ENCODE measurements at places on chromosomes 5 and 9.
A peak's percentile ranks its signal among the peaks of the same experiment; 100 is the strongest.

GRCh38 chr5:111976705-111977435, 219.9 kb upstream of the NREP start:
- DNase-seq, result no peak

GRCh38 chr9:105554042-105554441, 3.9 kb upstream of the FKTN start:
- DNase-seq, result no peak

- peak; percentile 85 for DNase-seq
Measured at GRCh38 chr5:78677777-78678668, 29.5 kb upstream of the LHFPL2 start.

- DNase-seq, result no peak
Measured at GRCh38 chr9:109880276-109881169, 100.5 kb downstream of the PALM2AKAP2 start.

- DNase-seq, result no peak
Measured at GRCh38 chr9:5825895-5826622, 6.9 kb downstream of the ERMP1 start.

- DNase-seq, result no peak
Measured at GRCh38 chr9:130663977-130664250, 480 bp upstream of the PRDM12 start.

GRCh38 chr9:110536822-110537221, 42.7 kb downstream of the SVEP1 start:
- no peak for DNase-seq

GRCh38 chr5:43338862-43339261, 25.6 kb upstream of the HMGCS1 start:
- DNase-seq, result no peak

- peak; percentile 97 for DNase-seq
Measured at GRCh38 chr5:172775326-172776234, 4.6 kb upstream of the DUSP1 start.

DNA sequence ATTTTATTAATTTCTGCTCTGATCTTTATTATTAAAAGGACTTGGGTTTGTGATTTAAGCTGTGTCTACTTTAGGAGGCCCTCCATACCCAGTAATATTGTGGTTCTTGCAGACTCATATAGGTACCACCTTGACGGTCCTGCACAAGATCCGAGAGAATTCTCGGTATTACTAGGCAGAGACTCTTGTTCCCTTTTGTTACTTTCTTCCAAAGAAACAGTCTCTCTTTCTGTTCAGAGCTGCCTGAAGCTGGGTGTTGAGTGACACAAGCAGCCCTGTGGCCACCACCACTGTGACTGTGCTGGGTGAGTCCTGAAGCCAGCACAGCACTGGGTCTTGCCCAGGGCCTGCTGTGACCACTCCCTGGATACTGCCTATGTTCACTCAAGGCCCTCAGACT, 666.6 kb downstream of the SEMA5A start:
- no peak for DNase-seq

- no peak for DNase-seq
Measured at GRCh38 chr9:9750719-9751118, 862.1 kb downstream of the PTPRD start.

DNA sequence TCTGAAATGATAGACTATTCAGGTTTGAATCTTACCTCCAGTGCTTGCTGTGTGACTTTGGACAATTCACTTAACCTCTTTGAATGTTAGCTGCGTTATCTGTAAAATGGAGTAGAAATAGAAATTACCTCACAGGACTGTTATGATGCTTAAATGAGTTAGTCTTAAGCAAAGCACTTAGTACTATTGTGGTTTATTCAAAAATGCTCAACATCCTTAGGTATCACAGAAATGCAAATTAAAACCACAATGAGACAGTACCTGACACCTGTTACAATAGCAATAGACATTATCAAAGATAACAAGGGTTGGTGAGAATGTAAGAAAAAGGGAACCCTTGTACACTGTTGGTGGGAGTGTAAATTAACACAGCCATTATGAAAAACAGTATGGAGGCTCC, 77.6 kb upstream of the FREM1 start:
- no peak for DNase-seq

- DNase-seq, result peak; percentile 45
Measured at GRCh38 chr5:621341-621761, 9.2 kb downstream of the CEP72 start.

GRCh38 chr5:72326306-72326649, 6.1 kb downstream of the PTCD2 start:
- DNase-seq, result no peak

GRCh38 chr9:32764139-32764538, 19.2 kb upstream of the TMEM215 start:
- no peak for DNase-seq

- peak; percentile 37 for DNase-seq
Measured at GRCh38 chr9:117725426-117725887, 21.3 kb downstream of the TLR4 start.

GRCh38 chr5:171578049-171578828, 158.8 kb downstream of the FGF18 start:
- DNase-seq, result peak; percentile 73

- DNase-seq, result no peak
Measured at GRCh38 chr5:97422678-97423077, 239.6 kb upstream of the RIOK2 start.

DNA sequence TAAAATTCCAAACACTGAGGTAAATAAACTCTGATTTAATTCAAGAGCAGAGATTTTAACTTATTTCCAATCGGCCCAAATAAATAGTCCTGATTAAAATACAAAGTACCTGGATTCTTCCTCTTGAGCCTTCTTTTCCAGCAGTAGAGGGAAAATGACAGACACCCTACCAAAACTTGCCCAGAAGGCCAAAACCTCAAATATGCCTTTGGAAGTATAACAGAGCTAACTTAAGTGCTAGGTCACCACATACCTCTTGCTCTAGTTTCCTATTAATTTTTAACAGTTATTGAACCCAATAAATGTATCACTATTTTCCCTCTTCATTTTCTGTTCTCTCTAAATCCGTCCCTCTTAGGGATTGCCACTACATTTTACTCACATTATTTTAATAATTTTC, 1.4 kb downstream of the BAAT start:
- no peak for DNase-seq

- DNase-seq, result no peak
Measured at GRCh38 chr9:26745111-26745510, 147.5 kb downstream of the CAAP1 start.

GRCh38 chr5:77322406-77322805, 111.9 kb downstream of the PDE8B start:
- DNase-seq, result no peak

DNA sequence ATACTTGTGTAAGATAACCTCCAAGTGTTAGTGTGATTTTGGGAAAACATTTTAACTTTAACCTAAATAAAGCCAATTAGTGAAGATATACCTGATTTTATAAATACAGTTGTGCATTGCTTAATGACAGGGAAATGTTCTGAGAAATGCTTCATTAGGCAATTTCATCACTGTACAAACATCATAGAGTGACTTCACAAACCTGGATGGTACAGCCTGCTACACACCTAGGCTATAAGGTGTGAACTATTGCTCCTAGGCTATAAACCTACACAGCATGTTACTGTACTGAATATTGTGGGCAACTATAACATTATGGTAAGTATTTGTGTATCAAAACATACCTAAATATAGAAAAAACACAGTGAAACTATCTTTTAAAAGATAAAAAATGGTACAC, 166.8 kb upstream of the TARS1 start:
- DNase-seq, result no peak

GRCh38 chr5:22542340-22542739, 310.8 kb downstream of the CDH12 start:
- DNase-seq, result no peak

DNA sequence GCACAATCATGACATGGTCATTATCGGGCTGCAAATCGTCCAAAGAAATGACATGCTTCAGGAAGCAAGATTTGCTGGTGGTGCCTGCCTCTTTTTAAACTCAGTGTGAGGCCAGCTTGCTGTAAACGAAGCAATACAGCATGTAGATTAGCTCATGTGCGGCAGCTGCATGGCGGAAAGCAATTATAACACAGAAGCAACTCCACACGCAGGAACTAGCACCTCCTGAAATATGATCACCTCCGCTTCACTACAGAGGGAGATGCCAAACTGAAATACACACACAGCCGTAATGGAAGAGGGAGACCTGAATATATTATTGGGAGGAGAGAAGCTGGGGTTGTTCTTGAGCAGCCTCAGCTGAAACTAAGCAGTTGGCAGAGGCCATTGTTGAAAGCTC, 312.5 kb downstream of the PSAT1 start:
- no peak for DNase-seq

DNA sequence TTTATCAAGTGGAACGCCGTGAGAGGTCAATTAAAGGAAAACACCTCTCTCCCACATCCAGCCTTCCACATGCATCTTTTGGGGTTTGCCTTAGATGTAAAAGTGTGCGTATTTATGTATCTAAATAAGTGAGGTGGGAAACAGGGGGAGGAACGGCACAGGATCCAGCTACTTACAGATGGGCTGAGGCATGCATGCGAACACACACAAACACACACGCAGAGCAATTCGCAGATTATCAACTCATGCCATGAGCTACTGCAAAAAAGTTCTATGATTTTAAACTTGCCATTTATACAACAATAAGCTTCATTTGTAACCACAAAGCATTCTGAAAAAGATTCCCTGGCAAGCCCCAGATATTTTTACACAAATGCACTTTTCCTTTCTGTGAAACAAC, 242.1 kb downstream of the BNC2 start:
- no peak for DNase-seq

GRCh38 chr9:4955836-4956235, 29.2 kb upstream of the JAK2 start:
- DNase-seq, result no peak

DNA sequence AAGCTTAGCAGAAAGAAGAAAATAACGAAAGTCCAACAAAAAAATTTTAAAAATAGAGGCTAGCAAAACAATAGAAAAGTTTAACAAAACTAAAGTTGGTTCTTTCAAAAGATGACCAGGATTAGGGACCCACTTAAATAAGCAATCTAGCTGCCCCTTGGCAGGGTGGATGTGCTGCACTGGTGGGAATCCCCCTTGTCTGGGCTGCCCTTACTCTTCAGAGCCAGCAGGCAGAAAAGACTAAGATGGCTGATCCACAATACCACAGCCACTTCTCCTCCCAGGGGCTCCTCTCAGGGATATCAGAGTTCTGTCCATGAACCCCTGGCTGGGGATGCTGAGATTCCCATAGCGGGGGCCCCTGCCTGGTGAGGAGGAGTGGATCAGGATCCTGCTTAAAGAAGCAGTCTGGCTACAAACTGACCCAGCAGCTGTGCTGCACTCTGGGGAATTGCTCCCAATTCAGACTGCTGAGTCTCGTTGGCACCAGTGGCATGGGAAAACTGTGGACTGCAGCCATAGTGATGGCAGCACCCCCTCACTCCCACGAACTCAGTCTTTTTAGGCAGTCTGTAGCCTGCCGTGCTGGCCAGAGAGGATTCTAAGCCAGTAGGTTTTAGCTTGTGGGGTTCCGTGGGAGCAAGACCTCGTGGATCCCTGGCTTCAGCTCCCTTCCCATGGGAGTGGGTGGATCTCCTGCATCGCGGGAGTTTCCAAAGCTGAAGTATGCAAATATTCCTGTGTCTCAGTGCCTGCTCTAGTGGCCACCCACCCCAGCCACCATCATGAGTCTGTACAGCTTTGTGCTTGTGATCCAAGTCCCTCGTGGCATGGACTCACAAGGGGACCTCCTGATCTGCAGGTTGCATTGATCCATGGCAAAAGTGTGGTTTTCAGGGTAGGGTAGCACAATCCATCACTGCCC, 2.9 kb upstream of the INSL6 start:
- no peak for DNase-seq

DNA sequence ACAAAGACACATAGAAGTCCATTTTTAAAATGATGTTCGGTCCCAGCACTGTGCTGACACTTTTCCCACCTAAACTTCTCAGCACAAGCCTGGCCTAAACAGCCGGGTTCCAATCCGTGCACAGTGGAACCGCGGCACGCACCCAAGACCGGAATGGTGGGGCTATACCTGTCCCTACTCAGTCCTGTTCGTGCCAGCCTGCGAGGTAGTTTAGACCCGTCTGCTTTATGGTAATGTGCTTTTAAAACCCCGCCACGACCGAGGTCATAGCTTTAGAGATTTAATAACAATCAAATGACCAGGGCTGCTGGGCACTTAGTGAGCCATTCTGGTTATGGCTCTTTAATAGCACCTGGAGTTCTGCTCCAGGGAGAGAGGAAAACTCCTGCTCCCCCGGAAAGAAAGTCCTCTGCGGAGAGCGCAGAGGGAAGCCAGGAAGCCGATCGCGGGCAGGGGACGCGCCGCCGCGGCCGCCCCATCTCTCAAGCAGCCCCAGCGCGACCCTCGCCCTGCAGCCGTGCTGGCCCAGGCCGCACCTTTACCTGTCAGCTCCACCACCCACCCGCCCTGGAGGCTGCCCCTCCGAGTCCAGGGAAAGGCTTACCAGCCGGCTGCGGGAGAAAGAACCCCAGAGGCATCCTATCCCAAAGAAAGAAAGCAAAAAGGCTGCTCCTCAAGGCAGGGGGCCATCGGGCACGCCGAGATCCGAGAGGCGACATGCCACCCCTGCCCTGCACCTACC, 511 bp downstream of the ARL15 start:
- DNase-seq, result peak; percentile 70

DNA sequence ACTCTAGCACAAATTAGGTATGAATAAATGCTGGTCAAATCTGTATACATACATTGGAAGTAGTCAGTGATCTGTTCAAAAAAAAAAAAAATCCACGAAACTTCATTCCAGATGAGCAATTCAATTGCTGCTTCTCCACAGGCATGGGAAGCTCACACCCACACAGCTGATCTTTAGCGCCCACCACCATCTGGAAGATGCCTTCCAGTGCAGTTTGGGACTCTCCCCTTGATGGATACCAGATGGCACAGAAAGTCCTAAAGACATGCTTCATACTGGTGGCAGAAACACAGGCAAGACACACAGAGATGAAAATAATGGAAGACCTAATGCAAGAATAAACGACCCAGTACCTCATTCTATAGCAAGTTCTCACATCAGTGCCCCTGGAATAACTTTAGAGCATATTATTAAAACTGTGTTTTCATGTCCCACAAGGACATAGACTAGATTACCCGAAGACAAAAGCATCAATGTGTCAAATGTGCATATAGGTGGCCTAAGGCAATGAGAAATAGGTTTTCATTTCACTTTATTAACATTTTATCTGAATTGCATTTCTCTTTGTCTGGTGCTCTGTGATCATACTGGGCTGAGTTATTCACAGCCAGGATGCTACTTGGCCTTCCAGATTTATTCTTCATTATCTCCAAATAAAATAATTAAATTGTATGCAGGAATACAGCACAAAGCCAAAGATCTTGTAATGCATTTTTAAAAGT, 135.4 kb upstream of the TAS2R1 start:
- DNase-seq, result no peak

DNA sequence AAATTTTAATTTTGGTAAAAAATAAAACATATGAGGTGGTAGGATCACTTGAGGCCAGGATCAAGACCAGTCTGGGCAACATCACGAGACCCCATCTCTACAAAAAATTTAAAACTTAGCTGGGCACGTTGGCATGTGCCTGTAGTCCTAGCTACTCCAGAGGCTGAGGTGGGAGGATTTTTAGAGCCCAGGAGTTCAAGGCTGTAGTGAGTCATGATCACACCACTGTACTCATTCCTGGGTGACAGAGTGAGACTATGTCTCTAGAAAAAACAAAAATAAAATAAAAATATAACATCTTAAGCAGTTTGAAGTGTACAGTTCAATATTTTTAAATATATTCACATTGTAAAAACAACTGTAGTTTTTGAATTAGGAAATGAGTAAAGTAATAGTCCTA, 108.3 kb downstream of the SMIM15 start:
- DNase-seq, result no peak

GRCh38 chr5:5419291-5420210, 2.9 kb upstream of the ICE1 start:
- no peak for DNase-seq

All from tibial artery (tissue), 4 donors.